Activated naive CD4-positive, alpha-beta T cell (primary cell): ENCODE measurements at places on chromosomes 16 and 17.

DNA sequence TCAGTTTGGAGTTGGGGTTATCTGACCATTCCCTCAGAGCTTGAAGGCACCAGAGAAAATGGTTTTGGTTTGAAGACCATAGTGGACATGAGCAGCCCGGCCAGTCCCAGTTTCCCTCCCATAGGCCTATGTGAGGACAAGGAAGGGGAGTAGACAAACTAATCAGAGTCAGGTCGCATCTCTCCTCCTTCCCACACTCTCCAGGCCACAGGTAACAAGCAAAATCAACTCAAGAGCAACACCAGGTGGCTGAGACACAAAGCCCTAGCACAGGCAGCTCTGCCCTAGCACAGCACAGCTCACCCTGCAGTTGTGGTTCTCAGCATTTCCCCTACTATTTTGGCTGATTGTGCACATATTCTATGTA, 7.2 kb downstream of the SUPT4H1 start:
- peak; percentile 38 for DNase-seq

GRCh38 chr17:63988741-63989621, 9.2 kb upstream of the PRR29 start:
- DNase-seq = no peak

GRCh38 chr17:13337864-13338371, 263.8 kb downstream of the HS3ST3A1 start:
- no peak for DNase-seq

GRCh38 chr16:17939122-17939536, 397.4 kb downstream of the NPIPA8 start:
- DNase-seq = no peak

DNA sequence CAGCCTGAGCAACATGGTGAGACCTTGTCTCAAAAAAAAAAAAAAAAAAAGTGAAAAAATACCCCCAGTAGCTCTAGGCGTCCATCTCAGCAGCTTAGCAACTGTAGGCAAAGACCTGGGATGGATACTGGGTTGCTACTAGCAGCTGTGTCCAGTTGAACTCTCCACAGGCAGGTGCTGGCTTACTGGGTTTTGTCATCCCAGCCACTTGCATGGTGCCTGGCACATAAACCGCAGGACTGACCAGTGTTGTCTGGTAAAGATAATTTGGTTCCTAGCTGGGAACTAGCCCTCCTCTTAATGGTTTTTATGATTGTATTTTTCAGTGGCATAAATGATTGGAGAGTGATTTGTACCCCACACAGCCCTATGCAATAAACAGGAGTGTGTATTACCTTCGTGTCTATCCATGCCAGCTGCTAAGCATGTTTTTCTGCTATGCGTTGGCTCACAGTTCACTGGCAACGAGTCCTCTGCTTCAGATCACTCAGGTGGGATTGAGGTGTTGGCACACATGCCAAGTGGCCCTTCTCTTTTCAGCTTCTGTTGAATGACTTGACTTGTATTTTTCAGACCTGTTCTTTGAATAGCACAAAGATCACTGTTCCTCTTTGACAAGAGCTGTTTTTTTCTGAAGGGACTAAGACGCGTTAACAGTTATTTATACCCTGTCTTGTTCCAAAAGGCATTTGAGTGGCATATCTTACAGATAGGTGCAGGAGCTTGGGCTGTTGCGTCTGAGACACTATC, 352.9 kb downstream of the SNX29 start:
- no peak for DNase-seq

GRCh38 chr17:50312308-50312707, 33.6 kb upstream of the XYLT2 start:
- DNase-seq = no peak

DNA sequence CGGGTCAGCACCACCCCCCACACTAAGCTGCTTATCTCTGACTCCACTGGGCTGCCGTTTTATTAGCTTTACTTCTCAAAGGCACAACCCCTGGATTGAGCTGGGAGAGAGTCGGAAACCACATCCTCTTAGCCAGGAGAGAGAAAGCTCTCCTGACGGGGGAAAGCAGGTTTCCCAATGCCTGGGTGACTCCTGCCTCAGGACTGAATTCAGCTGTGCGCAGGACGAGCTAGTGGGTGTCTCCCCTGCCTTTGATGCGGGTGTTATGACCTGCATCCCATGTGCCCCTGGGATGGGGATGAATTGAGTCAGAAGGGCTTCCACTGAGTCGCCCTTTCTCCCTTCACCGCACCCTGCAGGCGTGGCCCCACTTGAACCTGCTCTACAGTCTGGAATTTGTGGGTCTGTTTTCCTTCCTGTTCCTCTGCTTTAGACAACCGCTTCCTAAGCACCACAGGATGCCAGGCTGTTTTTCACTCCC, 819.2 kb upstream of the EEF2KMT start:
- no peak for DNase-seq

DNA sequence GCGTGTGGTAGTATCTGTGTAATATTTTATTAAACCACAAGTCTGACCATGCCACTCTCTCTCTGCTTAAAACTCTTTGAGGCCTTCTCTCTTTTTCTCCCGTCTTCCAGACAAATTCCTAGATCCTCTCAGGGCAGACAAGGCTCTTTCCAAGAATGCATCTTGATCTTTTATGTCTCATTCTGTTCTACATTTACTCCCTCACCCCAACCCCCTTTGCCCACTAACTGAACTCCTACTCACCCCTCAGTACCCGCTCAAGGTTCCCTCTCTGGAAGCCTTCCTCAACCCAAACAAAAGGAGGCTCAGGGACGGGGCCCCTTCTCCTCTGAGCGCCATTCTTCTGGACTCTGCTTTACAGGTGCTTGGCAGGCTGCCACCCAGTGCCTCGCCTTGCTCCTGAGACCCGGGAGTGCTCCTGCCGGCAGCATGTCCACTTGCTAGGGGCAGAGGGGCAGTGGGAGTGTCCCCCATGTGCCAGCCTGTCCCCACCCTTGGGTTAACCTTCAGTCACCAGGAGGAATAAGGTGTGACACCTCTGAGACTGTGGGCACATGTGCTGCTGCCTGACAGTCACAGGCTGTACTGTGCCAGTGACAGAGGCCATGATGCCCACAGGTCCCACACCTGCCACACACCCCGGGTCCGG, 9.2 kb downstream of the SLC13A2 start:
- DNase-seq = no peak

DNA sequence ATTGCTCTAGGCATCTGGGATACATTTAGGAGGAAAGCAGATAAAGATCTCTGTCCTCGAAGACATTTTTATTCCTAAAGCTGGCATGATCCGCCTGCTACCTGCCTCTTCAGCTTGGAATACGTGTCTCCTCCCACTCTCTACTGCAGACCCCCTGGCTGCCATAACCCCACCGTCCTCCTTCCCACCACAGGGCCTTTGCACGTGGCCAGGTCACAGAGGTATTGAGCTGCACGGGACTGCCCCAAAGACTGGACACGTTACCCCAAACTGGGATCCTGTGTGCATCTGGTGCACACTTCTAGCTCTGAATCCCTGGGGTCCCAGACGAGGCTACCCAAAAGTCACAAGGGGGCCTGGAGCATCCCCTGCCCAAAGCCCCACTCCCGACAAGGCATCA, 351.2 kb upstream of the EEF2KMT start:
- DNase-seq = no peak

DNA sequence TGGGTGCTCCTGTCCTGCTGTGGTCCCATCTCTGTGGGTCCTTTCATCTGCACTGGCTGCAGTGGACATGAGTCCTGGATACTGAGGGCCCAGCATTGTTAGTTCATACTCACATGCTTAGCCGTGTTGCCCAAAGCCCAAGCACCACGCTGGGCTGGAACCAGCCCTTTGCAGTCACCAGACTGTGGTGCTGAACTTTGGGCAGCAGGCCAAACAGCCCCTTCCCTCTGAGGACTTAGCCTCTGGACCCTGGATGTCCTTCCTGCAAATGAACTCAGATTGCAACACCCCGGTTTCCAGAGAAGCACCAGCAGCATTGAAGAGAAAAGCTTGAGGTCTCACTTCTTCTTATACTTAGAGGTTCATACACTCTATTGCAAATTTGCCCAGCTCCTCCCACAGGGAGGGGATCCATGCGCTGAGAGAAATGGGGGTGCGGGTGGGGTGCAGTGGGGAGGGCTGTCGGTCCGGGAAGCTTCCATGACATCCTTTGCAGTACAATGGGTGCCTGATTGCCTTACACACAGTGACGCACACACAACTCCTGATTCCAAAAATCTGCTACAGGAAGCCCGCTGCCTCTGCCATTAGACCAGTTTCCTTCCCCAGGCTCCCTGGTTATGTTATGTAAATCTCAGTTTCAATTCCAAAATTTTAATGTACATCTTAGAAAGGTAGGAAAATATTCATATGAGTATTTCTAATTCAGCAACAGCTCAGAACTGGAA, 65.8 kb downstream of the RGS9 start:
- no peak for DNase-seq

- DNase-seq = no peak
Measured at GRCh38 chr17:57138956-57139576, 54.0 kb downstream of the AKAP1 start.

GRCh38 chr17:35188111-35188510, 6.1 kb downstream of the SLC35G3 start:
- DNase-seq = no peak

GRCh38 chr17:32593003-32593402, 106.2 kb downstream of the CDK5R1 start:
- DNase-seq = no peak

- DNase-seq = no peak
Measured at GRCh38 chr16:62692685-62693084, 656.4 kb upstream of the CDH8 start.

DNA sequence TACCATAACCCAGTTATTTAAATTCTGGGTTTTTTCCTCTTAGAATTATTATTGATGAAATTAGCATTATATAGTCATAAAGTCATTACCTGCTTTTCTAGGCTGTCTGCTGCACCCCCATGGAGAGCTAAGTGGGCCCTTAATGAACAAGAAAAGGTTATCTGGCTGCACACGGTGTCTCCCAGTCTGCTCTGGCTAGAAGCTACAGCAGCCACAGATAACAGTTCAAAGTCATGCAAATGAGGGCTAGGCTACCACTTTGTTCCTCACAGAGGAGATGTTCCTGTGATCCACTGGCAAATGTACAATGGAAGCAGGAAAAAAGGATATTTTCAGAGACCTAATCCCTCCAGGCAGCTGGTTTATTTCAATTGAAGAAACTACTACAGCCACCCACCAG, 112.1 kb downstream of the SNX11 start:
- no peak for DNase-seq

DNA sequence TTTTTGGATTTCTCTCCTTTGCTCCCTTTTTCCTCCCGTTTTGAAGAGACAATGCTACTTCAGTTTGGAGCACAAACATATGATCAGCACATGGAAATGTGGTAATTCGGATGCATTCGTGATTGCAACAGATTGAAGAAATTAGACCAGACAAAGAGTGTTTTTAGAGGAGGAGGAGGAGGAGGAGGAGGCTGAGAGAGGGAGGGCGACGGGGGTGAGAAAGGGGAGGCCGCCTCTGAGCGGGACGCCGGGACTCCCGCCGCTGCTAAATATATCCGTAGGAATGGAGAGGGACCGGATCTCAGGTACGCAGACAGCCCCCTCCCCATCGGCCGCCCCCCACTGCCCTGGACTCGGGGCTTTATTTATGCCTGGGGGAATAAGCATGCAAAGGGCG, 179.3 kb downstream of the SEC14L1 start:
- DNase-seq = no peak

- no peak for DNase-seq
Measured at GRCh38 chr17:32529604-32530003, 42.8 kb downstream of the CDK5R1 start.

DNA sequence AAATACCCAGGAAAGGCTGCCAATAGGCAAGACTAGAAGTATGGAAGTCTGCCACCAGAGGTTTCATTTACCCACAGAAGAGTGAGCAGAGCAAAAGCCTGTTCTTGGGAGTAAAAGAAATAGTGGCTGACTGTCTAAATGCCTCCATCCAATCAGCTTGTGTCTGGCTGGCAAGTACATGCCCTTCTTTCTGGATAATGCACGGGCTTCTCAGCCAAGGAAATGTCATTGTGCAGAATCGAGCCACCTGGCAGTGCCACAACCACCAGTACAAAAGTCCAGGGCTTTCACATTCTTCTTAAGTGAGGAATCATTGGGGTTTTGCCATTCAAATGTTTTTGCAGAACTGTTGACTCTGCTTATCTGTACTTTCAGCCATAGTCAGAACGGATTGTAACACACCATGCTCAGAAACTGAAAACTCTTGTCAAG, 10.1 kb upstream of the ERCC4 start:
- no peak for DNase-seq

DNA sequence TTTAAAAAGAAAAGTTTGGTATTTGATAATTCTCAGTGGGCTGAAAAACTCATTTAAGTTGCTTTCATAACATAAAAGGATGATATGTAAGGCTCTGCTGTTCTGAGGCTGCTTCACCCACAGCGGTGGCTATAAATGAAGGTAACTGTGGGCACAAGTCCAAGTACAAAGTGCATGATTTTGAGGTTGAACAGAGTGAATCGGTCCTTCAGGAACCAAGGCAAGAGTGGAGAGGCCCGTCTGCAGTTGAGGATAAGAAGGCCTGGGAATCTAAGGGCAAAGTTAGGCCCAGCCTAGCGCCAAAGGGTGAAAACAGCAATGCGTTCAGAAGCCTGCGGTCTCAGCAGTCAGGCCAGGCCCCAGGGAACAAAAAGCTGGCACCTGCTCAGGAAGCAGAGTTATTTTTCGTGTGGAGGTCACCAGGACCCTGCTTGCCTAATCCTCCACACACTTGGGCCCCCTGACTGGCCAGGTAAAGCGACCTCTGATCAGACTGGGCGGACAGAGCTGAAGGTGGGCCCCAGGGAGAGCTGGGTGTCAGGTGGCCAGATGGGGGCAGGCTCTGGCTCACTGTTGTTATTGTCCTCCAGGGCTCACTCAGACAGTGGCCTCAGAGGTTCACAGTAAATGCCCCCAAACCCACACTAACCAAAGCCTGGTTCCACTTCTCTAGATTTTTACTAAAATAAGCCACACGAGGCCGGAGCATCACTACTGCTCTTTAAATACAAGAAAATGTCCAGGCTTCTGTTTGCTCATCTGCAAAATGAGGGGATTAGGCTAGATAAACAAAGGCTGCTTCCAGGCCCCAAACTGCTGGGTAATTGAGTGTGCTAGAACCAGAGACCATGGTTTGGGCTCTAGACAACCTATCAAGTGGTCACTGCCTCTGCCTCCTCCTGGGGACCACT, 46.5 kb downstream of the TEX2 start:
- DNase-seq = no peak

- DNase-seq = no peak
Measured at GRCh38 chr17:13152501-13152900, 134.7 kb upstream of the ELAC2 start.

DNA sequence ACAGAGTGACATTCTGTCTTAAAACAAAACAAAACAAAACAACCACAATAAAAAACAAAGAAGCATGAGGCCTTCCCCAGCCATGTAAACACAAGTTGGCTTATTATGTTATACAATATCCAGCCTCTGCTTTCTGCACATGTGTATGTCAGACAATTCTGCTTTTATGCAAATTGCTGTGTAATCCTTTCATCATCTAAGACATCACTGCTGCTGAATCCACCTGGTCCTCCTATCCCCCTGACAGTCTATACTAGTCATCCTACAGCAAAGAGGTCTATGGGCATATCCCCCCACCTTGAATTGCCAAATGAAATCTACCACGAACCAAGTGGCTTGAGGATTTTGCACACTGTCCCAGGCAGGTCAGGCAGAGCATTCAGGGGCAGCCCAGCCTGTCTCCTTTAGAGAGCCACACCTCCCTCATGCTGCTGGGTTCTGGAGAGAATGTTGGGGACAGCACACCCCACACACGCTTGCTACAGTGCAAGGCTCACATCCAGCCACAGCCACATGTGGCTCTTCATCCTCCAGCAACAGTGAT, 339.6 kb upstream of the CDH5 start:
- no peak for DNase-seq

- DNase-seq = no peak
Measured at GRCh38 chr16:10743227-10743609, 424 bp upstream of the NUBP1 start.
